ENCODE measurements at places on chromosomes 2 and 18.

DNA sequence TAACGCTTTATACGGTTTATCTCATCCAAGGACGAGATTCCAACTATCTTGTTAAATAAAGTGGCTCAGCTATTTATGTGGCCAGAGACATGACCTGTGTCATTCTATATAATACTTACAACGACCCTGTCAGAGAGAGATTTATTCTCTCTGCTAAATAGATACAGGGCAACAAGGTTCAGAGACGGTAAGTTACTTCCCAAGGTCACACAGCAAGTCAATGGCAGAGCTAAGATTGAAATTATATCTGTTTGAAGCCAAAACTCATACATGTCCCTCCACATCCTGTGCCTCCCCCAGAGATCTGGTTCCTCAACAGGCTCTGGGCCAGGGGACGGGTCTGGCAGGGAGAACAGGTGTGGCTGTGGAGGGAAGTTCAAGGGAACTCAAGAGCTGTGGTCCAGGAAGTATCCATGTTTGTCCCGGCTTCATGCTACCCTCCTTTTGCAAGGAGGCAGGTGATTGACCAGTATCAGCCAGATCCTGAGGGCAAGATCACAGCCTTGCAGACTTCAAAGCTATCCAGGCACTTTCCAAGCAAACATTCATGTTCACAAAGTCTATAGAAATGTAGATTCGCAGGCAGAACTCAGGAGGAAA, 99.8 kb downstream of the CAPN13 start:
- H3K27ac ChIP-seq = no peak overlapping the region
- H3K27me3 ChIP-seq = peaks cover 4% of the 10 kb centered on the region
- H3K4me3 ChIP-seq = no peak overlapping the region
- peaks cover 2% of the 10 kb centered on the region for H3K4me1 ChIP-seq
- H3K36me3 ChIP-seq = no peaks in the 10 kb centered on the region

DNA sequence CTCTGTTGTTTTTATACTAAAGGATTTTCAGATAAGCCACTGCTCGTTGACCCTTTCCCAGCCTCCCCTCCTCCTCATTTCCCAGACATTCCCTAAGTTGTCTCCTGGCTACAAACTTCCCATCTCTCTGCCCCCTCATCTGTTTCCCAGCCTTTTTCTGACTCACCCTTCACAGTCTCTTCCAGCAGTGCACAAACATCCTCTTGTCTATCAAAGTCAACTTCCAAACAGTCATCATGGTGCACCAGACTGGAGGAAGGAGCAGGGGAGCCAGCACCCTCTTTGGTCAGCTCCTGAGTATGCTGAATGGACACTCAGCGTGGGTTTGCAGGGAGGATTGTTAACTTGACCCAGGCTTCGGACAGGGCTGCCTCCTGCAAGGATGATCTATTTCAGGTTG, 26.6 kb upstream of the SPRED2 start:
- H3K4me3 ChIP-seq = no peak overlapping the region
- peaks cover 41% of the 10 kb centered on the region for H3K27me3 ChIP-seq
- no peak for DNase-seq
- H3K36me3 ChIP-seq = no peaks in the 10 kb centered on the region
- no peaks in the 10 kb centered on the region for H3K4me1 ChIP-seq
- H3K27ac ChIP-seq = no peak overlapping the region

- peaks cover 25% of the 10 kb centered on the region for H3K4me1 ChIP-seq
- no peak for DNase-seq
- H3K4me3 ChIP-seq = no peak overlapping the region
- H3K36me3 ChIP-seq = peaks cover 28% of the 10 kb centered on the region
- no peaks in the 10 kb centered on the region for H3K27me3 ChIP-seq
- H3K27ac ChIP-seq = no peak overlapping the region
Observed at GRCh38 chr2:239246723-239247122, 154.1 kb downstream of the HDAC4 start.

- H3K27ac ChIP-seq = no peak overlapping the region
- H3K27me3 ChIP-seq = no peaks in the 10 kb centered on the region
- H3K4me1 ChIP-seq = no peaks in the 10 kb centered on the region
- H3K4me3 ChIP-seq = no peak overlapping the region
Observed at GRCh38 chr2:145066856-145067548, 547.1 kb upstream of the ZEB2 start.

DNA sequence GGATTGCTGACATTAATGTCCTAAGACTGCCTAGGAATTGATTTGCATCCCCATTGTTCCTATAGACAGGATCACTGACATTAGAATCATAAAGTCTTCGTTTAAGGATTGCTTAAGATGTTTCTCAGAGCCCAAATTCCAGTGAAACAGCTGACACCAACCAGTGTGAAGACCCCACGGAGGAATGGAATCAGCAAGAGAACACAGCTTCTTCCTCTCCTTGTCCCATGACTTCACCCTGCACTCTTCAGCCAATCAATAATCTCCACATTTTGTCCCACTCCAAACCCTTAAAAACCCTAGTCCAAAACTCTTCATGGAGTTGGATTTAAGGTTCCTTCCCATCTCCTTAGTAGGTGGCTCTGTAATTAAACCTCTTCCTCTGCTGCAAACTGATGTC, 157.0 kb upstream of the NDUFV2 start:
- no peak overlapping the region for H3K27ac ChIP-seq
- H3K4me3 ChIP-seq = no peak overlapping the region
- H3K4me1 ChIP-seq = no peaks in the 10 kb centered on the region
- no peaks in the 10 kb centered on the region for H3K36me3 ChIP-seq
- no peak for DNase-seq

DNA sequence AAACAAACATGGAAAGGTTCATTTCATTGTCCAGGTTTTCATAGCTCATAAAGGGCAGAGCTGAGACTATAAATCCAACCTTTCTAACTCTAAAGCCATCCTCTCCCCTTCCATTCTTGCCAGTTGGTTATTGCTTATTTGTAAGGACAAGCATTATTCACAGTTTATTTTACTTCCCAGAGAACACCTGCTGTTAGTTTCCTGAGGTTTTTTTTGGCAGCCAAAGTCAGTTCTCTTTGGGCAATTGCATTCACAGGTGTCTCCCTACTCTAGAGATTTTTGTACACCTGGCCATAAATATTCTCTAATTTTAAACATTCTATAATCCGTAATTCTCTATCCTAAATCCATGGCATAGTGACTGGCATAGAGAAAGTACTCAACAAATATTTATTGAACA, 87.3 kb upstream of the SPHKAP start:
- H3K4me3 ChIP-seq = no peak overlapping the region
- DNase-seq = no peak
- H3K4me1 ChIP-seq = no peaks in the 10 kb centered on the region

All from activated CD4-positive, alpha-beta T cell treated with anti-CD3 and anti-CD28 coated beads, Interleukin-2, amount 10 ng/mL, durations not matched to agents 24 days and 14 days (primary cell).